Lower lobe of right lung (tissue), 2 donors: ENCODE measurements at places on chromosomes 12 and 14. TPM values are rescaled to one million over a fixed set of nuclear protein-coding genes. Genes with fewer than 3 reads are reported as not detected.

GRCh38 chr12:89698607-89699006, 10.0 kb downstream of the ATP2B1 start:
- H3K27ac ChIP-seq = no peak overlapping the region
- H3K4me1 ChIP-seq = peaks cover 36% of the 10 kb centered on the region
- no peaks in the 10 kb centered on the region for H3K36me3 ChIP-seq
- H3K4me3 ChIP-seq = no peak overlapping the region
- H3K27me3 ChIP-seq = no peaks in the 10 kb centered on the region

The PRR4 gene
- 1.7 TPM for total RNA-seq

- DNase-seq = no peak
- H3K27ac ChIP-seq = no peak overlapping the region
- no peaks in the 10 kb centered on the region for H3K27me3 ChIP-seq
- H3K36me3 ChIP-seq = no peaks in the 10 kb centered on the region
- no peaks in the 10 kb centered on the region for H3K4me1 ChIP-seq
- H3K4me3 ChIP-seq = no peak overlapping the region
Observed at GRCh38 chr12:67852701-67853100, 136.5 kb upstream of the IFNG-AS1 start.

DNA sequence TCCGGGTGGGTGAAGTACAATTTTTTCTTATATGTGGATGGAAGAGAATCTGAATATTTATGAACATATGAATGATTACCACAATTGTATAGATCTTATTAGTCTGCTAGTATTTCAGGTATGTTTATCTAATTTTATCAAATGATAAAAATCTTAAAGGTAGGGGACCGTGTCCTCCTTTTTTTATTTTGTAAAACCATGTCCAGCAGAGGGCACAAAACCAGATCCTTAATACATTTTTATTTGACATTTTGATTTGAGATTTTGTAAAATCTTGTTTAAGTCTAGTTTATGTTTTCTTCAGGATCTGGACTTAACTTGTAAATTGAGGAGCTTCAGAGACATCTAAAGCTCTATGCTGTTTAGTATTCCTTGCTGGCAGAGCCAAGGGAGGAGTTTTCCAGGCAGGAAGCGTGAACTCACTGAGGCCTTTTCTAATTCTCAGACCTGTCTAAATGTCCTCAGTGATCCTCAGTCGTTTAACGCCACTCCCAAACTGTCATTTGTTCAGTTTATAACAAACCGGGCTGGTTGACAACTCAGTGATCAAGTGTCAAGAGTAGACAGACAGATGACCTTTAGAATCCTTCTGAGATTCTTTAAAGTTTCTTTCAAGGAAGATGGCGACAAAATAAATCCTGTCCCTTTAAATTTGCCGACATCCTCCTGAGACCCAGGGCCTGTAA, 263.9 kb downstream of the KTN1 start:
- H3K27me3 ChIP-seq = no peaks in the 10 kb centered on the region
- H3K4me3 ChIP-seq = no peak overlapping the region
- H3K36me3 ChIP-seq = no peaks in the 10 kb centered on the region
- peaks cover 11% of the 10 kb centered on the region for H3K4me1 ChIP-seq
- H3K27ac ChIP-seq = no peak overlapping the region

DNA sequence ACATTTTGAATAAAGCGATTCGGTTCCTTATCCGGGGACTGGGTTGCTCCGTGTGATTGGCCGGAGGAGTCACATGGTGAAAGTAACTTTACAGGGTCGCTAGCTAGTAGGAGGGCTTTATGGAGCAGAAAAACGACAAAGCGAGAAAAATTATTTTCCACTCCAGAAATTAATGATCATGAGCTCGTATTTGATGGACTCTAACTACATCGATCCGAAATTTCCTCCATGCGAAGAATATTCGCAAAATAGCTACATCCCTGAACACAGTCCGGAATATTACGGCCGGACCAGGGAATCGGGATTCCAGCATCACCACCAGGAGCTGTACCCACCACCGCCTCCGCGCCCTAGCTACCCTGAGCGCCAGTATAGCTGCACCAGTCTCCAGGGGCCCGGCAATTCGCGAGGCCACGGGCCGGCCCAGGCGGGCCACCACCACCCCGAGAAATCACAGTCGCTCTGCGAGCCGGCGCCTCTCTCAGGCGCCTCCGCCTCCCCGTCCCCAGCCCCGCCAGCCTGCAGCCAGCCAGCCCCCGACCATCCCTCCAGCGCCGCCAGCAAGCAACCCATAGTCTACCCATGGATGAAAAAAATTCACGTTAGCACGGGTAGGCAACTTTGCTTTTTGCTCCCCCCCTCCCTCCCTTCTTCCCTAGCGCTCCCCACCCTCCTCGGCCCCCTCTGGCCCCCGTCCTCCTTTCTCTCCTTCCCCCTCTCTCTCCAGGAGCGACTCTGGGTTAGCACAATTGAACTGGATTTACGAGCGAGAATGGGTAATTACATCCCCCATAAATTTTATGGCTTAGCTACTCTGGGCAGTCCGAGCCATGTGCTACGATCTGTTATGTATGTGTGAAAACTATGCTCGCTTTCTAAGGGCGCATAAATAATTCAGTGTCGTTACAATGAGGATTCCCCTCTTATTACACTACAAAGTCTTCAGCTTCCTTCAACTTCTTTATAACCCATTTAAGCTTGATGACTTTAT, at the start of gene HOXC4:
TSS of gene HOXC4 (plus strand) at position 85 of the 991 bp plus-strand sequence. CDS start at position 173, 88 bp downstream.
- H3K27me3 ChIP-seq = peaks cover 85% of the 10 kb centered on the region
- peak within 1 kb of the TSS; percentile 56 for H3K4me3 ChIP-seq
- H3K4me1 ChIP-seq = no peaks in the 10 kb centered on the region

The PLEKHG7 gene
- 1.6 TPM for total RNA-seq

GRCh38 chr12:19542606-19543005, 103.3 kb downstream of the AEBP2 start:
- no peaks in the 10 kb centered on the region for H3K27me3 ChIP-seq
- H3K36me3 ChIP-seq = no peaks in the 10 kb centered on the region

- no peak for DNase-seq
- H3K36me3 ChIP-seq = peaks cover 3% of the 10 kb centered on the region
- no peak overlapping the region for H3K27ac ChIP-seq
- peaks cover 14% of the 10 kb centered on the region for H3K4me1 ChIP-seq
Observed at GRCh38 chr12:130775953-130776856, 60.1 kb upstream of the RIMBP2 start.

The CCDC177 gene
- not detected for total RNA-seq

DNA sequence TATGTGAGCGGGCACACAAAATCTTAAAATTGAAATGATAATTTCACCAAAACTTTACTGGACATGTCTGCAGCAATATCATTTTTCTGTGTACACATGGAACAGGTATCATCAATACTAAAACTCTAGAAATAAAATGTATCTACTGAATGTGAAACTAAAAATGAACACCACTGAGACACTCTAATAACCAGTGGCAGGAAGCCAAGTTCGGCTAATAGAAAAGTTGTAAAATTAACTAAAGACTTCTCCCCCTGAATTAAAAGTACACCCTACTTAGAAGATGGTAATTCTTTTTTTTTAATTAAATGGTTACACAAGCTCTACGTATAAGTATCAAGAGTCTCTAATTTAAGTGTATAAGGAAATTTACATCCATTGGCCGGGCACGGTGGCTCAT, 227.2 kb downstream of the MED13L start:
- H3K4me3 ChIP-seq = no peak overlapping the region
- H3K27ac ChIP-seq = no peak overlapping the region
- H3K27me3 ChIP-seq = no peaks in the 10 kb centered on the region
- no peaks in the 10 kb centered on the region for H3K36me3 ChIP-seq
- peaks cover 58% of the 10 kb centered on the region for H3K4me1 ChIP-seq

The USP44 gene
- 17.8 TPM for total RNA-seq
